NCI-H1436 (cell line): ENCODE measurements at places on chromosomes 6 and 20.

GRCh38 chr6:41531591-41532582 is 14.3 kb upstream of the FOXP4 start:
- no peak for DNase-seq

GRCh38 chr6:149154261-149154821 is 163.2 kb upstream of the TAB2 start:
- no peak for DNase-seq

GRCh38 chr20:51495921-51496545 is 46.5 kb downstream of the NFATC2 start:
- DNase-seq, result no peak

DNA sequence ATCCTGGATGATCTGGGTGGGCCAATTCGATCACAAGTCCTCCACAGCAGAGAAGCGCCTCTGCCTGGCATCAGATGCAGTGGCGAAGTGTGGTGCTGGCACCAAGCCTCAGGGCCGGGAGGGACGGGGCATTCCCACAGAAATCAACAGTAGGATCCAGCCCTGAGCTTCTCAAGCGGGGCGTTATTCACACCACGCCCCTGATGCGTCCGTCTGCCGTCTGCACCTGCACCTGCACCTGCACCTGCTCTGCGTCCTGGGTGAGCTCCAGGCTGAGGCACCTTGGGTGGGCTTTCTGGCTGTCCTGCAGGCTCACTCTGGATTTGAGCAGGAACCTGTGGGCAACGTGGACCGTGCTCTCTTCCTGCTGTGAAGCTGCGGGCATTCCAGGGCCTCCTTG is 13.8 kb upstream of the NTSR1 start:
- no peak for DNase-seq

- DNase-seq, result no peak
Observed at GRCh38 chr20:48832405-48832730, 4.6 kb upstream of the PREX1 start.

- DNase-seq, result no peak
Observed at GRCh38 chr6:137265561-137266308, 46.5 kb upstream of the IFNGR1 start.

DNA sequence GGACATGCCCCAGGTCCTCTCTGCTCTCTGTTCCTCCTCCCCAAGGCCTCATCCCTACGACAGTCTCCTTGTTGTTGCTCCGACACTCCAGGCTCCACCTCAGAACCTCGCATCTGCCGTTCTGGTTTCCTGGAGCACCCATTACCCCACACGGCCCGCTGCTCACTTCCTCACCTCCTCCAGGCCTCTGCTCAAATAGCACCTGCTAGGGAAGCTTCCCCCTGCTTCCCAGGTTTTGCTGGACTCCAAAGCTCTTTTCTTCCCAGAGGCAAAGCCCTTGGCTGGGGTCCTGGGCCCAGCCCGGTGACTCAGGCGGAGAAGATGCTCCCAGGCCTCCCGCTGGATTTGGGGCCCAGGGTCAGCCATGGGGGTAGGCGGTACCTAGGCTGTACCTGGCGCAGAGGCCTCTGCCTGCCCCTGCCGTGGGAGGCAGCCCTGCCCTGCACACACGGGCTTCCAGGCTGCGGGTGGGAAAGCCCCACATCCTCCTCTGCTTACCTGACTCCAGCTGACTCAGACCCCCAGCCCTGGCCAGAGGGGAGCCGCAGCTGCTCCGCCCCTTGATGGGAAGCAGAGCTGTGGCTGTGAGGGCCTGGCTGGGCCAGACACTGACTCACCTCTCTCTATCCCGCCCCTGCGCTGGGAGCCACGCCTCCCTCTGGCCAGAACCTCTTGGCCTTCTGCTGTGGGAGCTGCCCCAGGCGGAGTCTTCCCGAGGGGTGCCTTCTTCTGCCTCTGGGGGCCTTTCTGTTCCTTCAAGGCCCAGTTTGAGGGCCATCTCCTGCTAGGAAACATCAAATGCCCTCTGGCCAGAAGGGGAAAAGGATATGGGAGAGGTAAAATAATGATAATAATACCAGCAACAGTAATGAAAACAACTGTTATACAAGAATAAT is 130.5 kb downstream of the CEBPB start:
- DNase-seq, result no peak

DNA sequence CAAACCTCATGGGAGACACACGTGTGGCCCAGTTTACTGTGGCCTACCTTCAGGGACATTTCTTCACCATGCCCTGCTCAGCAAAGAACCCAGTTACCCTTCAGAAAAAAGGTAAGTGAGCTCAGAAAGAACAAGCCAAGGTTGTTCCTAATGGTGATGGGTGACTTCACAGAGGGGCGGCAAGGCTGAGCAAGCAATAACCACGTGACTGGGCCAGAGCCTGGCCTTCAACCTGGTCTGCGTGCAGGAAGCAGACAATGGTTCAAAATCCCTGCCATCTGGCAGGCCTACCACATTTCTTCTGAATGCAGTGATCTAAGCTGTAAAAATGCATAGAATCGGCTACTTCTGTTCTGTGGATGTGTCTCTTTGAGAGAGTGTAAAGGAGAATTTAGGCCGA is 115.5 kb upstream of the CST7 start:
- DNase-seq, result no peak

DNA sequence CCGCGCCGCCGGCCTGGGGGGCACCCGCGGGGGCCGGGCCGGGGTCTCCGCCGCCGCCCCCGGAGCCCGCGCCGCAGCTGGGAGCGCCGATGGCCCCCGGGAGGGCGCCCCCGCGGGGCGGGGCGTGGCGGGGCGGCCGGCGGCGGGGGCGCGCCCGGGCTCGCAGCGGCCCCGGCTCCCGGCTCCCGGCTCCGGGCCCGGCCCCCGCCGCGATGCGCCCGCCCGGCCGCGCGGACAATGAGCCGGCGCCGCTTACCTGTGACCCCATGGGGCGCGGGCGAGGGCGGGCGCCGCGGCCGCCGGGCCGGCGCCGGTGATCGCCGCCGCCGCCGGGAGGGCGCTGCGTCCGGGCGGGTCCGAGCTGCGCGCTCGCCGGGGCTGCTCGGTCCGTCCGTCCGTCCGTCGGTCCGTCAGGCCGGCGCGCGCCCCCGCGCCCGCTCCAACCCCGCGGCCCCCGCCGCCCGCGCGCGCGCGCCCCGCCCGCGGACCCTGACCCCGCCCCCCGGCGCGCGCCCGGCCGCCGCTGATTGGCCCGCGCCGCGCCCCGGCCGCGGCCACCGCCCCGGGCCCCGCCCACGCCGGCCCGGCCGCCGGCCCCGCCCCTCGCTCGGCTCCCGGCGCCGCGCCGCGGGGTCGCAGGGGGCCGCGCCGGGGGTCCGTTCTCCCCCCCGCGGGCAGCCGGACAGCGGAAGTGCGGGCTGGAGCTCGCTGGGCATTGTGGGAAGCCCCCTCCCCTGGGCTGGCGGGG is at the start of gene ZBTB46:
ZBTB46 (minus strand) TSS at position 424 of the 748 bp plus-strand sequence. CDS start 40,507 bp downstream, outside the sequence.
- peak; percentile 19 for DNase-seq

DNA sequence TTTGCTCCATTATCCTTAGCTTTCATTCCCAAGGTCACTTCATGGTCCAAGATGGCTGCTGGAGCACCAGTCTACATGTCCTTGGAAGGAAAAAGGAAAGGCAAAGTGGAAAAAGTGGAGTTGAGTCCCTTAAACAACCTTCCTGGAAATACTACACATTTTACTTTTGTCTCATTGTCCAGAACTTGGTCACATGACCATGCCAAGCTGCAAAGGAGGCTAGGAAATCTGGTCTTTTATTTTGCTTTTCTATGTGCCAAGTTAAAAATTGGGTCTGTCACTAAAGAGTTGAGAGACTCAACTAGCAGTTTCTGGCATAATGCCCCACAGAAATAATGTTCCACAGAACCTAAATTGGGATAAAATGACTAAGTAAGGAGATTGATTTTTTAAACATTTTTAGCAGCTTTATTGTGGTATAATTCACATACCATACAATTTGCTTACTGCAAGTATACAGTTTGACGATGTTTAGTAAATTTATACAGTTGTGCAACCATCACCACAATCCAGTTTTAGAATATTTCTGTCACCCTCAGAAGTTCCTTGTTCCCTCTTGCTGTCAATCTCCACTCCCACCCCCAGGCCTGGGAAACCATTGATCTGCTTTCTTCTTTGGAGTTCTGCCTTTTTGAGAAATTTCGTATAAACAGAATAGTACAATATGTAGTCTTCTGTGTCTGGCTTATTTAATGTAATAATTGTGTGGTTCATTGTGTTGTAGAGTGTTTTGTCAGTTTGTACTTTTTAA is 5.6 kb upstream of the CHD6 start:
- DNase-seq, result no peak

- DNase-seq, result no peak
Observed at GRCh38 chr20:49919461-49919860, 4.1 kb upstream of the SPATA2 start.

GRCh38 chr20:19995220-19995863 is 21.8 kb upstream of the NAA20 start:
- peak; percentile 53 for DNase-seq

- no peak for DNase-seq
Observed at GRCh38 chr20:18091623-18092022, 33.9 kb upstream of the OVOL2 start.

- DNase-seq, result no peak
Observed at GRCh38 chr6:113630738-113631535, 226.2 kb upstream of the MARCKS start.

DNA sequence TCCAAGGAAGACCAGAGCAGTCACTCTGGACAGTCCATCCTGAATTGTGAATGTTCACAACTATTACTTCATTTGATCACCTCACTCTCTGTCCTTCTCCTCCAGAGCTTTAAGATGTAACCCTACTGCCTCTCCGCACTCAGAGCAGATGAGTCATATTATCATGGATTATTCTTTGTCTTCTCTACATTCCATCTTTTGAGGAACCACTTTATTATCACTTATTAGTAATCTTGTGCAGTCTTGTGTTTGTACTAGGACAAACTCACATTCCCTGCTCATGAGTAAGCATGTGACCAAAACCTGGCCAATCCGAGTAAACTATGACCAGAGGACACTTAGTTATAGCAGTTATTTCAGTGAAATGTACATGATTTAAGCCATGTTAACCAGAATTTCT is 401.5 kb upstream of the ADGRB3 start:
- no peak for DNase-seq

- peak; percentile 25 for DNase-seq
Observed at GRCh38 chr20:10521836-10522235, 86.7 kb downstream of the SLX4IP start.

DNA sequence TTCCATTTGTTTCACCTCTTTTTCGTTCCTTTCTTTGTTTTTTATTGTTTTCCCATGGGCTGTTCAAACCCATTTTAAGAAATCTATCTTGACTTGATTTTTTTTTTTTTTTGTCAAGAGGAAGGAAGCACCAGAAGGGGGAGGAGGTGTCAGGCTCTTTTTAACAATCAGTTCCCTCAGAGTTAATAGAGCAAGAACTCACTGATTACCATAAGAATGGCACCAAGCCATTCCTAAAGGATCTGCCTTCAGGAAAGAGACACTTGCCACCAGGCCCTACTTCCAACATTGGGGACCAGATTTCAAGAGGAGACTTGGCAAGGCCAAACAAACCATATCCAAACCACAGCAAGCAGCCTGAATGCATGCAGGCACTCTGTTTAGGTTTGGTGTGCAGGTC is 168.0 kb downstream of the OTOR start:
- no peak for DNase-seq

- DNase-seq, result no peak
Observed at GRCh38 chr20:35734374-35734773, 7.7 kb downstream of the RBM39 start.

DNA sequence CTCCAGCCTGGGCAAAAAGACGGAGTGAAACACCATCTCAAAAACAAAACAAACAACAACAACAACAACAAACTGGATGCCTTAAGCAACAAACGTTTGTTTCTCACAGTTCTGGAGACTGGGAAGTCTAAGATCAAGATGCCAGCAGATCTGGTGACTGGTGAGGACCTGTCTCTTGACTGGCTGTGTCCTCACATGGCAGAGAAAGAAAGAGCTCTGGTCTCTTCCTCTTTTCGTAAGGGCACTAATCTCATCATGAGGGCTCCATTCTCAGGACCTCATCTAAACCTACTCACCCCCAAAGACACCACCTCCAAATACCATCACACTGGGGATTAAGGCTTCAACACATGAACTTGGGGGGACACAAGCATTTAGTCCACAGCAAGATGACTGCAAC is 13.5 kb upstream of the GFOD1 start:
- DNase-seq, result no peak

GRCh38 chr6:155256122-155256795 is 7.6 kb upstream of the CLDN20 start:
- no peak for DNase-seq

GRCh38 chr6:10771371-10771894 is 23.8 kb downstream of the TMEM14B start:
- DNase-seq, result no peak

- no peak for DNase-seq
Observed at GRCh38 chr20:757506-757905, 10.8 kb downstream of the SLC52A3 start.

DNA sequence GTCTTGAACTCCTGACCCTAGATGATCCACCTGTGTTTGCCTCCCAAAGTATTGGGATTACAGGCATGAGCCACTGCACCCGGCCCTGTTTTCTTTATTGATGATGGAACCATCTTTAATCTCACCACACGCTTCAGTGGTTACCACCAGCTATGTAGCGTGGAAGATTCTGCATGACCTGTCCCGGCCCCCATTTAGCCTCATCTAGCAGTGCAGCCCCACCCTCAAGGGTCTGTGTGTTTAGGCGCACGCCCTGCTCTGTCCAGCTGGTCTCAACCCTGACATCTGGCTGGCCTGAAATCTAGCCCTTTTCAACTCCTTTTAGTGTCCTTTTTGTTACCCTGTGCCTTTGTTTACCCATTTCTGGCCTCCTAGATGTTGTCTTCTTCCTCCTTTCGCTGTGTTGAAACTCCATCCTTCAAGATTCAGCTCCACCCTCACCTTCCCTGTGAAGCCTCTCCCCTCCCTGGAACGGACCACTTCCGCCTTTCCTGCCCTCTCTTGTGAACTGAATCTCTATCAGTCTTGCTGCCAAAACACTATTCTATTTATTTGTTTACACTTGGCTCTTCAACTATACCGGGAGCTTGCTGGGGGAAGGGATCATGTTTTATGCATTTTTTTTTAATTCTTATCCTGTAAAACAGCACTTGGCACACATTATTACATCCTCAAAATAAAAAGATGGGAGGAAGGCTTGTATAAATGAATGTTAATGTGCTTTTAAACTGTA is 101.0 kb upstream of the MTHFD1L start:
- DNase-seq, result no peak

DNA sequence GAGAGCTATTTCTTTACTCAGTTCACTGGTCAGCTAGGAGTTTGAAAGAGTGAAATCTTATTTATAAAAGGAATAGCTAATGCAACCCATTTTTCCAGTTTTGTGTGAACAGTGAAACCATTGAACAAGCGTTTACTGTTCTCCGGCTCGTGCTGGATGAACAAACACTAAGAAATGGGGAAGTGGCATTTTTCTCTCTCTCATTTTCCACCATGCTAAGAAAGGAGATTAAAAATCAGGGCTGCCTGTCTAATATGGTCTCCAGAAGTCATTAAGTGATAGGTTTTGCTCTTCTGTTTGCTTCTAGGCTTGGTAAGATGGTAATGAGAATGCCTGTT is 774 bp upstream of the SFT2D1 start:
- DNase-seq, result no peak
